ENCODE measurements at places on chromosomes 11 and 22.

DNA sequence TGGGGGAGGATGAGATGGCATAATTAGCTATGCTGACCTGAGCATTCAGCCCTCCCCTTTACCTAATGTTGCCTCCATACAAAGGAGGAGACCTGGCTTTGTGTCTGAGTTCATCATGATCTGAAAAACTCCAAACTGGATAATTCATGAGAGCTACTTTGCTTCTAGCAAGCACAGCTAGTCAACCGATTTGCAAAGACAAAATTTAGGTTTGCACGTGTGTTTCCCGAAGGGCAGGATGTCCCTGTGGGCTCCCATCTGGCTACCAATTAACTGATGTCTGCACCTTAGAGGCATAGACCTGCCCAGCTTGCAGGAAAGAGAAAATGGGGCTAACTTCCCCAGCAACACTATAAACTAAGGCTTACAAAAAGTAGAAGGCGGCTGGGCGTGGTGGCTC lies 42.2 kb upstream of the POU2AF1 start:
- no peak for DNase-seq

- DNase-seq: no peak
Observed at GRCh38 chr11:66863428-66864125, 6.7 kb downstream of the LRFN4 start.

DNA sequence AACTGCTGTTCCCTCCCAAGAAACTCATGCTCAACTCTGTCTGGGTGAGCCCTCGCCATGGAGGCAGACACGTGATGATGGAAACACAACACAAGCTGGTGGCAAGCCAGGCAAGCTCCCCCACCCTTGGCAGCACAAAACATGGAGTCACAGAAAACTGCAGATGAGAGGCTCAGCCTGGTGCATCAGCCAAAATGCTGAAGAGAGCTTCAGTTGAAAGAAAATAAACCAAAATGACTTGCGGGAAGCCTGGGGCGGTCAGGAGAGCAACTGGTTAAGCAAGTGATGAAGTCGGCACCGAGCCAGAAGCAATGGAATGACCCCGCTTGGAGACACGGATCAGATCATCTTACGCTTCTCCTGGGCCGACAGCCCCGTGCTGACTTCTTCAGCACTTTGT lies 68.3 kb downstream of the C11orf58 start:
- no peak for DNase-seq

DNA sequence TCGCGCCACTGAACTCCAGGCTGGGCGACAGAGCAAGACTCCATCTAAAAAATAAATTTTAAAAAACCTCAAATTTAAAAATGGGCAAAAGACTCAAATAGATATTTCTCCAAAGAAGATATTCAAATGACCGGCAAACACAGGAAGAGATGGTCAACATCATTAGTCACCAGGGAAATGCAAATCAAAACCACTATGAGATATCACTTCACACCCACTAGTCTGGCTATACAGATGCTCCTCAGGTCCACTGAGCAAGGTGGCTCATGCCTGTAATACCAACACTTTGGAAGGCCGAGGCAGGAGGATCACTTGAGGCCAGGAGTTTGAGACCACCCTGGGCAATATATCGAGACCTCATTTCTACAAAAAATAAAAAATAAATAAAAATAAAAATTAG lies 43.3 kb upstream of the SLC35C1 start:
- DNase-seq: no peak

GRCh38 chr22:42967933-42968332 lies 47.0 kb downstream of the PACSIN2 start:
- DNase-seq: no peak

GRCh38 chr11:64694821-64695365 lies 28.1 kb downstream of the NRXN2 start:
- DNase-seq: no peak

DNA sequence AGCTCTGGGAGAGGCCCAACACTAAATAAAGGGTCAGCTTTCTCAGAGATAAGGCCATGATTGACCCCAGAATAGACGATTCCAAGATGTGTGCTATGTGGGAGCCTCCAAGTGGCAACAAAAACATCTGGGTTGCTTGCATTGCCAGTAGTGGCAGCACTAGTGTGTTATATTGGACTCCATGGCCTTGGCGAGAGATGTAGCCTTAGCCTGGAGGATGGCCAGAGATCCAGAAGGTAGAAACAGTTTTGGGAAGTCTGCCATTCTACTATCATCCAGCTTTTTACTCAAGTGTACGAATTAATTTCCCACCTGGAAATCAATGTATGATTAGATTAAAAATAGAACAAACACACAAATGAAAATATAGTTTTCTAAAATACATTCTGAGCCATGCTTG lies 3.0 kb downstream of the OR8D4 start:
- no peak for DNase-seq

- no peak for DNase-seq
Observed at GRCh38 chr22:48042621-48043395, 1280.4 kb downstream of the TBC1D22A start.

DNA sequence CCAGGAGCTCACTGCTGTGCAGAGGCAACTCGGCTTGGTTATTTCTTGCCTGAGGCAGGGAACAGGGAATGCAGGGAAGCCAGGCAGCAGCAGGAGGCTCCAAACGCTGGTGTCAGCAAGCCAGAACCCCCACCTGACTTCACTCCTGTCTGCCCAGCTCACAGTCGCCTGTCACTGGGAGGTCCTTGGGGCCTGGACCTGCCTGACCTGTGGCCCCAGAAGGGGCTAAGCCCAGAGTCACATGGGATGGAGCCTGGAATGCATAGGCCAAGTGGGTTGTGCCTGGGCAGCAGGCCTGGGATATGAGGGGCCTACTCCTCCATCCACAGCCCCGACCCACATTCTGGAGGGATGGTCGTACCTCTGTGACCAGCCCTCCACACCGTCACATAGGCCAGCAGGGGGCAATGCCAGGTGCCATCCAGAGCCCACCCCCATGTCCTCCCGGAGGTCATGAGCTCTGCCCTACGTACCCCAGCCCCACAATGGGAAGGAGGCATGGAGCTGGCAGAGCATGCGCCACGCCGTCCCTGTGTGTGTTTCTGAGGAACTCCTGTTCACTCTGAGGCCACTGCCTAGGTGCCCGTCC lies 5.2 kb downstream of the RASSF7 start:
- DNase-seq: no peak

DNA sequence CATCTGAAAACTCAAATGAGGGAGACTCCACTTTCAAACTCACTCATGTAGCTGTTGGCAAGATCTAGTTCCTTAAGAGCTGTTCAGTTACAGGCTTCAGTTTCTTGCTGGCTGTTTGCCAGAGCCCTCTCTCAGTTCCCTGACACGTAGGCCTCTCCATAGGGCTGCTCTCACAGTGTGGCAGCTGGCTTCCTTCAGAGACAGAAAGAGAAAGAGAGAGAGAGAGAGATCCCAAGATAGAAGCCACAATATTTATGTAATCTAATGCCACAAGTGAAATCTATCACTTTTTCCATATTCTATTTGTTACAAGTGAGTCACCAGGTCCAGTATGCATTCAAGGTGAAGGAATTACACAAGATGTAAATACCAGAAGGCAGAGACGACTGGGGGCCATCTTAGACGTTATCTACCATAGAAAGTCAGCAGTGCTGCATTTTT lies 168.8 kb downstream of the RCN1 start:
- DNase-seq: no peak

Measured in stimulated activated CD4-positive, alpha-beta T cell treated with anti-CD3 and anti-CD28 coated beads, Interleukin-1b, Interleukin-23, amount 100 ng/mL, for 1 hour (primary cell).